ENCODE measurements at places on chromosomes 2 and 18. TPM values are rescaled to one million over a fixed set of nuclear protein-coding genes. Genes with fewer than 3 reads are reported as not detected.
A peak's percentile ranks its signal among the peaks of the same experiment; 100 is the strongest.

- H3K27ac ChIP-seq: no peak overlapping the region
- no peaks in the 10 kb centered on the region for H3K4me1 ChIP-seq
These were observed 125.7 kb upstream of the PXDN start for GRCh38 chr2:1869987-1870386.

DNA sequence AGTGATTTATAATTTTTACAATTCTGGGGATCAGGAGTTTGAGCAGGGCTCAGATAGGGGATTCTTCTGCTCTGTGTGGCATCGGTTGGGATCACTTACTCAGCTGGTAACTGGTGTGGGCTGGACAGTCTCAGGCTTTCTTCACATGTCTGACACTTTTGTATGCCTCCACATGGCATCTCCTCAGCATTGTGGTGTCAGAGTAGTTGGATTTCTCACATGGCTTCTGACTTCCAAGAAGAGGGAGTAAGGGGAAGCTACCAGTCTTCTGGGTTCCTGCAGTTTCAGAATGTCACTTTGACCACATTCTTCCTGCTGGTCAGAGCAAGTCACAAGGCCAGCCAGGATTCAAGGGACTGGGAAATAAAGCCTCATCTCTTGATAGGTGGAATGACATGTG, 55.6 kb downstream of the NCOA1 start:
- ATAC-seq: no peak
- no peaks in the 10 kb centered on the region for H3K36me3 ChIP-seq
- no peaks in the 10 kb centered on the region for H3K27me3 ChIP-seq
- no peaks in the 10 kb centered on the region for H3K4me1 ChIP-seq

DNA sequence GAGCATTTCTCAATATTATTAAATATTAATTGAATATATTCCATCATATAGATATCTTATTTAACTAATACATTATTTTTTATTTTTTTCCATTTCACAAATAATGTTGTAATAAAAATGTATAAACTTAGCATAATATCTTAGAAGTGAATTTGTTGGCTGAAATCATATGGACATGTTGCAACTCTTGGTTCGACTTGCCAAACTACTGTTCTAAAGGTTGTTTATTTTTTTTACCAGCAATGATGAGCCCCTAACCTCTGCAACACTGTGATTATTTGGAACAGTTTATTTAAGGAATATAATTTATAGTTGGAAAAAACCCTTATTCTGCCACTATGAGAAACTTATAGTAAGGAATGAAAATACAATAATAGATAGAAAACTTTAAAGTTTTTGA, 8.8 kb upstream of the NAB1 start:
- no peaks in the 10 kb centered on the region for H3K27me3 ChIP-seq
- H3K4me3 ChIP-seq: no peak overlapping the region
- no peaks in the 10 kb centered on the region for H3K36me3 ChIP-seq
- H3K4me1 ChIP-seq: peaks cover 24% of the 10 kb centered on the region
- ATAC-seq: no peak

GRCh38 chr2:2057125-2057721, 273.9 kb downstream of the MYT1L start:
- no peaks in the 10 kb centered on the region for H3K4me1 ChIP-seq
- no peaks in the 10 kb centered on the region for H3K36me3 ChIP-seq
- H3K27me3 ChIP-seq: peaks cover 3% of the 10 kb centered on the region
- no peak overlapping the region for H3K4me3 ChIP-seq
- H3K27ac ChIP-seq: peak overlapping the region; percentile 44
- peak; percentile 87 for ATAC-seq

GRCh38 chr2:61460163-61460562, 10.7 kb downstream of the USP34 start:
- no peaks in the 10 kb centered on the region for H3K27me3 ChIP-seq
- no peak for ATAC-seq
- H3K4me3 ChIP-seq: no peak overlapping the region
- no peaks in the 10 kb centered on the region for H3K4me1 ChIP-seq
- H3K27ac ChIP-seq: no peak overlapping the region

- no peak overlapping the region for H3K27ac ChIP-seq
- H3K4me1 ChIP-seq: peaks cover 70% of the 10 kb centered on the region
- H3K4me3 ChIP-seq: peak overlapping the region; percentile 47
- no peak for ATAC-seq
- no peaks in the 10 kb centered on the region for H3K36me3 ChIP-seq
These were observed 1.3 kb downstream of the GBX2 start for GRCh38 chr2:236166796-236167296.

DNA sequence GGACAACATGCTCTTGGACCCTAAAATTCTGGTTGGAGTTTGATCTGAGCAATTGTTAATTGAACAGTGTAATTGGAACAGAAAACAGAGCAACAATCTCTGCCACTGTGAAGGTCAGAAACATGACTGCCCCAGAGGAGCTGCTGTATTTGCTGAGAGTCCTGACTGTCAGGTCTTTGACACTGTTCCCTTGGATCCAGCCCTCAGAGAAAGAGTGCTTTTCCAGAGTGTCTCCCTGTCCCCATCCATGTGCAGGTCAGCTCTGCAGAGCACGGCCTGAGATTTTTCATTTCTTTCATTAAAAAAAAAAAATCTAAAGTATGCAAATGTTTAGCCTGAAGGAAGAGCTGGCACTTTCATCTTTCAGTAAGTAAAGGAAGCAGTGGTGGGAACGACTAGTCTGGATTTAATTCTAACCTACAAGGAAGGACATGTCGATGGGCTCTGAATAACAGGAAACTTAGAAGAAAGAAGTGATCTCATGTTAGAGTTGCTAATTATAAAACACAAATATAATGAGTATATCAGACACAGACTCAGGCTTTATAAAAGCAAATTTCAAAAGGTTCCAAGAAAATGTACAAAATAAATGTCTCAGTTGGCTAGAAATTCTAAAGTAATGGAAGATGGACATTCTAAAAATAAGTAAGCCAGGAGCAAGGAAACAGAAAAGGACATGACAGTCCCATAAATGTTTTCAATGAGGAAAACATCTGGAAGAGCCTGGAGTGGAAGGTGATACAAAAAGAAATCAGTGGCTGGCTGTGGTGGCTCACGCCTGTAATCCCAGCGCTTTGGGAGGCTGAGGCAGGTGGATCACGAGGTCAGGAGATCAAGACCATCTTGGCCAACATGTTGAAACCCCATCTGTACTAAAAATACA, 876.5 kb downstream of the EPHA4 start:
- H3K4me3 ChIP-seq: no peak overlapping the region
- no peaks in the 10 kb centered on the region for H3K36me3 ChIP-seq
- H3K27ac ChIP-seq: no peak overlapping the region
- ATAC-seq: no peak

DNA sequence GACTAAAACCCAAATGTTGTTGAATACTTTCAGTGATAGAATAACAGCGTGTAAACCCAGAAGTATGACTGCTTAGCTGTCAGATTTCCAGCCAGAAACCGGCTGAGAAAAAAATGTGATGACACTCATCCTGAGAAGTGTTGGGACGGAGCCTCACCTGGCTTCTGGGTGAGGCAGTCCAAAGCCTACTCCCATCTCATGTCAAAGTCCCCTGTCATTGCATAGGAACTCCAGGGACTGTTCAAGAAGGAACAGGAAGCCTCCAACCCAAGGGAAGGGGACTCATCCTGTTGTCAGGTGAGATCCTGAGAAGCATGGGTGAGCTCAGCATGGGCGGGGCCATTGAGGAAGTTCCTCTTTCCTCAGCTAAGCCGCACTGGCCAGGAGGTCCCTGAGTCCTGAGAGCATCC, 11.3 kb upstream of the CHRNA1 start:
- no peak for ATAC-seq
- H3K4me1 ChIP-seq: peaks cover 8% of the 10 kb centered on the region
- no peak overlapping the region for H3K4me3 ChIP-seq
- no peak overlapping the region for H3K27ac ChIP-seq

The TGFA gene
- 1.6 TPM for total RNA-seq

DNA sequence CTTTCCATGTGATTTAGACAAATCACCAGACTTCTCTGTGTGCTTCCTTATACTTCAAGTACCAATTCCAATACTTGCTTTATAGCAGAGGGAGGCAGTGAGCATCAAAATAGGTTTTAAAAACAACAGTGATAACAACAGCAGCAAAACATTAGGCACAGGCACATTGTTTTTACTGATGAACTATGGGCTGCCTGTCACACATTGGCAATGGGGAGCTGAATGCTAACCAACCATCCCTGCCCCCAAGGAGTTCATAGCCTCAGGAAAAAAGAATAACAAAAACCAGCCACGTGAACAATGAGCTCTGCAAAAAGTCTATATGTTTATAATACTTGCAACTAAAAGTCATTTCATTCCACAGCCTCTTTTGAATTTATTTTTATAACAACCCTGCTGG, 287.9 kb upstream of the TRIB2 start:
- H3K27me3 ChIP-seq: no peaks in the 10 kb centered on the region
- ATAC-seq: no peak
- peak overlapping the region; percentile 5 for H3K27ac ChIP-seq
- no peaks in the 10 kb centered on the region for H3K36me3 ChIP-seq

The CYP27A1 gene
- total RNA-seq: 20.9 TPM

GRCh38 chr2:107462181-107462580, 364.5 kb upstream of the RGPD4 start:
- H3K4me3 ChIP-seq: no peak overlapping the region
- no peaks in the 10 kb centered on the region for H3K36me3 ChIP-seq
- no peak overlapping the region for H3K27ac ChIP-seq
- no peaks in the 10 kb centered on the region for H3K27me3 ChIP-seq
- ATAC-seq: no peak

GRCh38 chr2:37149626-37150322, 7.0 kb downstream of the EIF2AK2 start:
- ATAC-seq: no peak
- no peak overlapping the region for H3K4me3 ChIP-seq
- H3K4me1 ChIP-seq: no peaks in the 10 kb centered on the region
- H3K36me3 ChIP-seq: peaks cover 61% of the 10 kb centered on the region
- no peak overlapping the region for H3K27ac ChIP-seq

DNA sequence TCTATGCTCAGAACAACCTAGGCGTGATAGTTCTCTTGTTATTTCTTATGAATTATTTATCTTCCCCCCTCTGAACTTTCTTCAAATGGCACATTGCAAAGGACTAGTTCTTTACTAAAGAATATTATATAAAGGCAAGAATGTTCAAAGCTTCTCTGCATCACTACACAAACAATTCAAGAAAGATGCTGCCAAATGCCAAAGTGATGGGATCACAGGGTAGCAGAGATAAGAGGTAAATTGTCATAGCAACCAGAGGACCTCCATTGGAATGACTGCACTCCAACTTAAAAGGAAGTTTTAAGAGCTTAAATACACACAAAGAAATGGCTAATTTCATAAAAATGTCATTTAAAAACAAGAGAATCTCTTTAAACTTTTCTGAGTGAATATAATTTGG, 72.8 kb downstream of the AQP4 start:
- no peaks in the 10 kb centered on the region for H3K36me3 ChIP-seq
- ATAC-seq: no peak
- H3K27me3 ChIP-seq: no peaks in the 10 kb centered on the region
- H3K27ac ChIP-seq: no peak overlapping the region
- H3K4me1 ChIP-seq: no peaks in the 10 kb centered on the region
- no peak overlapping the region for H3K4me3 ChIP-seq

The ELOA2 gene
- total RNA-seq: not detected

DNA sequence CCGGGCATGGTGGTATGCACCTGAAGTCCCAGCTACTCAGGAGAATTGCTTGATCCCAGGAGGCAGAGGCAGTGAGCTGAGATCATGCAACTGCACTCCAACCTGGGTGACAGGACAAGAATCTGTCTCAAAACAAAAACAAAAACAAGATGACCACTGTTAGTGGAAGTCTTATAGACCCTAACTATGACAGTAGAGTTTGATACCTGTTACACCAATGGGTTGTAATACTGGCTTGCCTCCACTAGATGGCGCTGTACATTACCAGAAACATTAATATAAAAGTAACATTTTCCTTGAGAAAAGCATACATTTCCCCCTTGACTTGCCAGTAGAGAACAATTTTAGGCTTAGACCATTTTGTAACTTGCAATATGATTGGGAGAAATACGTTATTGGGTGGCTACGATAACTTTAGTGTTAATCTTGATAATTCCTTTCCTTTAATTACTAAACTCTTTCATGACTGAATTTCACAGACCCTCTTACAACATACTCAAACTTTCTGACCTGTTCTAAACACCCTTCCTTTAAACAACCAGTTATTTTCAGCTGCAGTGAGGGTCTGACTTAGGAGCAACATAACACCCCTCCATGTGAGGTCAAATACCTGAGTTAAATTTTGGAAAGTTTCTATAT, 19.5 kb downstream of the SLC25A52 start:
- no peak for ATAC-seq
- no peaks in the 10 kb centered on the region for H3K36me3 ChIP-seq
- no peaks in the 10 kb centered on the region for H3K27me3 ChIP-seq

- H3K27me3 ChIP-seq: no peaks in the 10 kb centered on the region
- H3K27ac ChIP-seq: no peak overlapping the region
- peaks cover 9% of the 10 kb centered on the region for H3K4me1 ChIP-seq
These were observed 2.2 kb downstream of the ABI2 start for GRCh38 chr2:203330434-203330833.

- no peaks in the 10 kb centered on the region for H3K36me3 ChIP-seq
- no peaks in the 10 kb centered on the region for H3K27me3 ChIP-seq
- H3K27ac ChIP-seq: no peak overlapping the region
- ATAC-seq: no peak
- peaks cover 3% of the 10 kb centered on the region for H3K4me1 ChIP-seq
- H3K4me3 ChIP-seq: no peak overlapping the region
These were observed 78.5 kb downstream of the TANC1 start for GRCh38 chr2:159046966-159047365.

- H3K4me3 ChIP-seq: no peak overlapping the region
- no peaks in the 10 kb centered on the region for H3K4me1 ChIP-seq
- H3K27me3 ChIP-seq: no peaks in the 10 kb centered on the region
- H3K36me3 ChIP-seq: no peaks in the 10 kb centered on the region
- ATAC-seq: no peak
- no peak overlapping the region for H3K27ac ChIP-seq
These were observed 166.6 kb upstream of the NCKAP5 start for GRCh38 chr2:133734716-133735495.

The ZFP36L2 gene
- total RNA-seq: 70.2 TPM

GRCh38 chr18:32975163-32975436, 202.3 kb upstream of the KLHL14 start:
- no peak for ATAC-seq
- no peaks in the 10 kb centered on the region for H3K27me3 ChIP-seq
- no peak overlapping the region for H3K4me3 ChIP-seq
- no peaks in the 10 kb centered on the region for H3K4me1 ChIP-seq
